ENCODE measurements at places on chromosomes 5 and 9.

GRCh38 chr9:81683238-81683637, 6.1 kb downstream of the TLE1 start:
- DNase-seq = no peak

DNA sequence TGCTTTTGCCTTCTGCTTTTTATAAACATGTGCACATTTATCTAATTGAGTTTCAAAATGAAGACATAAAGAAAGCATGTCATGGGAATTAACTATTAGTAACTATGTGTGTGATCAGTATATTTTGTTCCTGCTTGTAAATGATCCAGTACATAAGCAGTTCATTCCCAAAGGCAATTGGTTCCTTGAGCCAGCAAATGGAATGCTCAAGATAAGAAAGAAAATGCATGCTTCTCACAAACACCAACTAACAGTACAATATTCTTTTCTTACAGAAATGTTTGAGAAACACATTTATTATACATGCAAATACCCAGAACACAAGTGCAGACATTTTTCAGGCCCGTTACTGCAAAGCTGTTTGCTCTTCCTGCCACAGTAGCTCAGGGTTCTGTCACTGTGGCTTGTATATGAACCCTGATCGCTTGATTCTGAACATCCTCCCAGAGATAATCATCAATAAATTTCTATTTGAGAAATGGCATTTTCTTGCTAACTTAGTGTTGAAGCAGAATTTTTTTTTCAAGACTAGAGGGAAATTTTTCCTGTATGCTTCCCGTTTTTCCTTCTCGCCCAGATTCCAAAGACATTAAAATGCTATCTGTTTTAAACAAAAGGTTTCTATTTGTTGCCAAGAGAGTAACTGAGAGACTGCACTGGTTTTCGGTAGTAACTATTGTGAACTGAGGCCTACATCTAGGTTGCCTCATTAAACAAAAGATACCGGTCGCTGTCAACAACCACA, 1.9 kb downstream of the GNAQ start:
- no peak for DNase-seq

GRCh38 chr5:178202541-178202940, 1.8 kb upstream of the HNRNPAB start:
- DNase-seq = no peak

GRCh38 chr9:37468620-37469019, 3.4 kb upstream of the ZBTB5 start:
- DNase-seq = no peak

GRCh38 chr9:136673975-136674785, 11.5 kb downstream of the EGFL7 start:
- DNase-seq = no peak

DNA sequence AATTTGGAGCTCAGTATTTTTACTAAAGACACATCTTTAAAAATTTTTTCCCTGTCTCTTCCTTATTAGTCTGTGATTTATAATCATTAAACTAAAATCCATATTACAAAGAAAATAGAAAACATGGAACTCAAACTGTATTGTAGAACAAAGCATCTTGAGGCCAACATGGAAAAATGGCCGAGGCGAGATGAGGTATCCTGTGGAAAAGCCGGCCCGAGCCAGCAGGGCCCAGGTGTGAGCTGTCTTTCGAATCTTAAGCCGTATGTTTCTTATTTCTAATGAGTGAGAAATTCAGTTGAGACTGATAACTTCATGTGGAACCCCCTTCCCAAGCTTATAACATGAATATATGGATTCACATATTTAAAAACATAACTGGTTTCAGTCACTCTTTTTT, 170.4 kb upstream of the OTULINL start:
- DNase-seq = no peak

DNA sequence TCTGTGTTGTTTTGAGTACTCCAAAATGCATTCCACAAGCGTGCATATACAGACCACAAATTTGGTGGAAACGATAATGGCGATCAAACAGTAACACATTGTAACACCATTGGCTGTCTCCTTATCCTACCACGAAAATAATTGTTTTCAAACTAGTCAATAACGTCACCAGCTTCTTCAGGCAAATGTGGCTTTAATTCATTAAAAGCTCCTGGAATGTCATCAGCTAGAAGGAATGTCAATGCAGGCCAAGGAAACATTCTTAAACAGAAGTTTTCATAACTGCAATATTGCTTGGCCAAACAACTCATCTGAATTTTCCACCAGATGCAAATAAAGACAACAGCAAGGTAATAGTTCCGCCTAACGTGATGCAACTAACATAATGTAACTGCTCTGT, 71.6 kb upstream of the XPA start:
- no peak for DNase-seq

- DNase-seq = no peak
These were observed 603.7 kb downstream of the BNC2 start for GRCh38 chr9:16266648-16267276.

DNA sequence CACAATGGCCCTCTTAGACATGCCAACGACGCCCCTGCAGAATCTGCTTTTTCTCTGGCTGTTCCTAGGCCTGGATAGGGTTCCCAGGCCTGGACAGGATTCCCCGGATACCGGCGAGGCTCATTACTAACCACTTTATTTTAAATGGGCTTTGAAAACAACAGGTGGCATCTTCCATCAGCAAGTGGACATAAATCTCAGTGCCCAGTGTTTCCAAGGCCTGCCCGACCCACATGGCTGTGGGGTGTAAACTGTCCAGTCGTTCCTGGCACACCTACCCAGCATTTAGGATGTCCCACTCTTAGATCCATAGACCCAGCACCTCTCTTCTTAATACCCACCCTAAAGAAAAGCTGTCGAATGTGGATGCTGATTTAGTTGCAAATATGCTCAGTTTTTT, 896 bp downstream of the CMBL start:
- DNase-seq = peak; percentile 75

GRCh38 chr9:83281306-83282255, 218.6 kb upstream of the RASEF start:
- DNase-seq = no peak

- no peak for DNase-seq
These were observed 41.3 kb downstream of the EFCAB9 start for GRCh38 chr5:172235132-172235780.

- no peak for DNase-seq
These were observed 32.0 kb downstream of the MAN2A1 start for GRCh38 chr5:109721741-109722140.

- DNase-seq = no peak
These were observed 196.2 kb downstream of the HSPA4 start for GRCh38 chr5:133247881-133248624.

- no peak for DNase-seq
These were observed 82.4 kb upstream of the STC2 start for GRCh38 chr5:173410459-173411233.

DNA sequence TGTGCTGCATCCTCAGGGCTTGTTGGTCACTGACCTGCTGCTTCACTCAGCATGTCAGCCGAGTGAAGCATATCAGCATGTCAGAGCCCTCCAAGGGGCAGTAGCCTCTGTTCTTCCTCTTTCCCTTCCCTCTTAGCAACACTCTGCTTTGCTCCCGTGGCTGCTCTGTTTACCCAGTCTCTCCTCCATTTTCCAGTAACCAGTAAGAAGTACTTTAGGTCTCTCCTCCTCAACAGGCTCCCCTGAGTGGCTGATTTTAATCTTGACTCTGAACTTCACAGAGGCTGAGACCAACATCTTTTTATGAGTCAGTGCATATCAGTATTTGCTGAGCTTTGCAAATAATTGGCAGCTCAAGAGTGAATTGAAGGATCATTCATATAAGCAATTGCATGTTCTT, 18.6 kb upstream of the ADRB2 start:
- no peak for DNase-seq

DNA sequence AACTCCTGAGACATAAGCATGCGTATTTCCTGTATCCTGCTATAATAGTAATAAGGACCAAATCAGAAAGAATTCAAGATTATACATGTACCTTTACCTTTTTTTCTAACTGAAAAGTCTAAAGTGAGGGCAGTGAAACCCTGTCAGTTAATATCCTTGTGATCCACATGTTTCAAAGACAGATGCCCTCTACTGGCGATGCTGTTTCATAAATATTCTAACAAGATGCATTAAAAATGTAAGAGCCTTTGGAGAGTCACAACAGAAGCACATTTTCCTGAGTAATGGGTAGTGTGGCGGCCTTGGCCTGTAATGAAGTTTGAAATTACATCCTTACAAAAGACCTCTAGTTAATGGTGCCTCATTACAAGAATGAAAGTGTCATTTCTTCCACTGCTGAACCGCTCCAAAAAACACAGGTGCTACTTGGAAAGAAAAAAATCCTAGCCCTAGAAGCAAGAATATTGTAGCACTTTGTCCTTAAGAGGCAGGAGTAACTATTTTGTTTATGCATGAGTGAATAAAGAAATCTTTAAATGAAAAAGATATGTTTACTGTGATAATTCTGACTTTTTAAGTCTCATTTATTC, 232.6 kb downstream of the EPB41L4A start:
- no peak for DNase-seq

- no peak for DNase-seq
These were observed 861 bp downstream of the NTRK2 start for GRCh38 chr9:84670138-84671041.

DNA sequence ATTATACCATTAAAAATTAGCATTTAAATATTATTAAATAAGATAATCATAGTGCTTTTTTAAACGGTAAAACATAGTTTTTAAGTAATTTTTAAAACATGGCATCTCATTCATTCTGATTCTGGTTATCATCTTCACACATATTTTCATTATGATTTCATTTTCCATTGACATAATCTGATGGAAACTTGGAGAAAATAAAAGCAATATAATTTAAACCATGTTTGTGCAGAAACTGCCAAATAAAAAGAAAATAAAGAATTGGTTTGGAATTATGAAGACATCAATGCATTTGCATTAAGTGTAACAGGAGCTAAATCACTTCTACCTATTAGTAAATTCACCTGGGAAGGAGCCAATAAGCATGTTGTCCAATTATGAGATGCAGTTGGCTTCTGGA, 490.1 kb upstream of the CD180 start:
- DNase-seq = no peak

DNA sequence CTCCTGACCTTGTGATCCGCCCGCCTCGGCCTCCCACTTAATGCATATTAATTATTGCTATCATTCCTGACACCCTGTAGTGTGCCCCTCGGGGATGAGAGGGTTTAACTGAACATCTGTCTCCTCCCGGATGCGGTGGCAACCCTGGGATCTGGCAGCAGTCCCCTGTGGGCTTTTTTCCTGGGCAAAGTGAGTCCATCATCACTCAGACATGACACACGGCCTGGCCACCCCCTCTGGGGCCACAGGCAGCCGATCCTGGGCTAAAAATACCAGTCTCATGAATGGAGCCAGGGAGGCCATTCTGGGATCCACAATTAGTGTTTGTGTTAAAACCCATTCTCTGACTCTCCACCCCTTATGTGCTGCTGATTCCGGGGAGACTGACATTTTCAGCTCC, 161.2 kb downstream of the RGS3 start:
- no peak for DNase-seq

- DNase-seq = no peak
These were observed 326.5 kb downstream of the CAAP1 start for GRCh38 chr9:26566141-26566540.

DNA sequence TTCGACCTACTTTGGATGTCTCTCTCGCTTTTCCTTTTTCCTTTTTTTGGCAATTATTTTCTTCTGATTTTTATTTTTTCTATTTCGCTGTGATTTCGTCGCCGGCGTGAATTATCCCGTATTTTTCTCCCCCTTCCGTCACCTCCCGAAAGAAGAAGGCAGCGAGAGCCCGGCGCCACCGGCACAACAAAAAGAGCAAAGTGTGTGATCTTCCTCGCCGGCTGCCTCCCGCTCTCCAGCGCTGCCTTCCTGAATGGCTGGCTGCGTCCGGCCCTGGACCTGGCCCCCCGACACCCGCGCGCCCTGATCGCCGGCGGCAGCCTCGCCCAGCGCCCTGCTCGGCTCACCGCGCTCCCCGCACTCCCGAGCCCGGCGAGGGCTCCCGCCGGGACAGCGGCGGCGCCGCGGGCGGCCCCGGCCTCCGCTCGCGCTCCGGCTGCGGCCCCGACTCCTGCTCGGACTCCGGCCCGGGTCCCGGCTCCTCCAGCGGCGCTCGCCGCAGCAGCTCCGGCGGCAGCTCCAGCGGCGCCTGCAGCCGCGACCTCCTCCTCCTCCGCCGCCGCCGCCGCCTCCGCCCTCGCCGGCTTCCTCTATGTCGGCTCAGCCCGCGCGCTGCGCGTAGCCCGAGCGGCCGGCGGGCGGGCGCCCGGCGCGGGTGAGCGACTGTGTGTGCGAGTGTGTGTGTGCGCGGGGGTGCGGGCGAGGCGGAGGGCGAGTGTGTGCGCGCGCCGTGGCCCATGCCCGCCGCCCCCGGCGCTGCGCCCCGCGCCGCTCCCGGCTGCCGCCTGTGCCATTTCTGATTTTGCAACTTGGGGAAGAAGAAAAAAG, 960 bp downstream of the NR2F1 start:
- DNase-seq = no peak

GRCh38 chr9:98007251-98007928, 24.2 kb downstream of the ANP32B start:
- DNase-seq = no peak

GRCh38 chr5:62314213-62314830, 8.3 kb downstream of the KIF2A start:
- DNase-seq = no peak

DNA sequence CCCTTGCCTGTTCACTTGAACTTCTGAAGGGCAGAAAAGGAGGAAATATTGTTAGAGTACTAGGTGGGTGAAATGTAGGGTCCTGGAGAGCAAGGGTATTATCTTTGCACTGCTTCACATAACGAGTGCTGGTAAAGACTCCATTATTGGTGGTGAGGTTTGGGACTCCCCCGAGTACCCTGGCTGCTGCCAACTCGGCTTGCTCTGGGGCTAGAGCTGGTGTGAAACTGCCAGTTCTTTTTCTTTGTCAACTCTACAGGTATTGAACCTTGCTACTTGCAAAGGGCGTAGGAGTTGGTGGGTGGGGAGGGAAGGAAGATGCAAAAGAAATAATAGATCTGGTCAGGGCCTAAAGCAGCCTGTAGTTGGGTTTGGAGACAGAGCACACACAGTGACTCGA, 16.0 kb downstream of the MAST4 start:
- DNase-seq = no peak

DNA sequence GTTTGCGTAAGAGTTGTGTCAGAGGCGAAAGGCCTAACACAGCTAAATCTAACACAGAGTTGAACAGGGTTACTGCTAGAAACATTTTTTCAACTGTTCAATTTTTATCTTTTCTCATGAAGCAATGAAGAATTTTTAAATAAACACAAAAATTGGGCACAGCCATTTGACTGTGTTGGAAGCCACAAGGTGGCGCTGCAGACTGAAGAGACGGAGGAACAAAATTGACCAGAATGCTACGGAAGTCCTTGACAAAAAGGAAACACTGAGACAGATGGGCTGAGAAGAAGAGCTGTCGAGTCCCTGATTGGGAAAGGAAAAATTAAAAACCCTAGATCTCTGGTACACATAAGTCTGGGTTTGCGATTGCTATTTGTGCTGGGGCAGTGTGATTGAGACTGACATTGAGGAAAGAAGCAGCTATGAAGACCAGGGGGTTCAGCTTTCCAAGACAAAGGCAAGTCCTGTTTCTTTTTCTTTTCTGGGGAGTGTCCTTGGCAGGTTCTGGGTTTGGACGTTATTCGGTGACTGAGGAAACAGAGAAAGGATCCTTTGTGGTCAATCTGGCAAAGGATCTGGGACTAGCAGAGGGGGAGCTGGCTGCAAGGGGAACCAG, at the start of gene PCDHB9:
Gene PCDHB9, plus strand, starts transcription at position 265 of the 616 bp plus-strand sequence. Its CDS starts 158 bp downstream, at position 423.
- peak; percentile 75 for DNase-seq

- DNase-seq = no peak
These were observed 97.0 kb downstream of the GHR start for GRCh38 chr5:42520203-42520602.

GRCh38 chr9:134548618-134549017, 93.0 kb upstream of the COL5A1 start:
- no peak for DNase-seq

- DNase-seq = no peak
These were observed 16.2 kb downstream of the FNBP1 start for GRCh38 chr9:130026583-130027340.

All from NCI-H748 treated with DMSO at 0.1 percent for 48 hours (cell line).